Mesothelial cell of epicardium (in vitro differentiated cells): ENCODE measurements at places on chromosomes 7 and 10. TPM values are rescaled to one million over a fixed set of nuclear protein-coding genes. Genes with fewer than 3 reads are reported as not detected.
A peak's percentile ranks its signal among the peaks of the same experiment; 100 is the strongest.

The SLC26A5 gene
- not detected in 3 replicates for total RNA-seq

The GPRIN2 gene
- 19.6 to 20.7 TPM (median 20.3 TPM) in 3 replicates for total RNA-seq

GRCh38 chr7:139341776-139342226 lies 664 bp downstream of the FMC1 start:
- peak overlapping the region; percentile 100 for H3K27ac ChIP-seq
- peaks cover 11% of the 10 kb centered on the region for H3K4me1 ChIP-seq
- peak overlapping the region; percentile 88 for H3K4me3 ChIP-seq
- H3K27me3 ChIP-seq: peaks cover 4% of the 10 kb centered on the region
- DNase-seq: no peak
- H3K36me3 ChIP-seq: peaks cover 8% of the 10 kb centered on the region

DNA sequence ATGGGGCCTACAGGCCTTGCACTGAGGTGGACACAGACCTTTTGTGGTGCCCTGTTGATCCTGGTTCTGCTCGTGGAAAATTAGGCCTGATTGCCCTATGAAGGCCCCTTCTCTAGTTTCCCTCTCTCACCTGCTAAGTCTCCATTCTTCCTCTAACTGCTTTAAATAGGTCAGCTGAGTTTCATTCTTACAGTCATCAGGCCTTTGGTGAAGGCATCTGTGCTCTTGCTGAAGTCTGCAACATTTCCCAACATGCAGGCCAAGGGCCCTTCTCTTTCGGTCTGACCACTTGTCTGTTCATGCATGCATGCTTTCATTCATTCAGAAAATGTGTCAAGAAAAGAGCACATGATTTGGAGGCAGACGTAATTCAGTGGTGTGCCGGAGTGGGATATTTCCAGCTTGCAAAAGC lies 244.0 kb downstream of the BUB3 start:
- no peak overlapping the region for H3K27ac ChIP-seq
- DNase-seq: no peak
- H3K4me3 ChIP-seq: no peak overlapping the region
- no peaks in the 10 kb centered on the region for H3K4me1 ChIP-seq

DNA sequence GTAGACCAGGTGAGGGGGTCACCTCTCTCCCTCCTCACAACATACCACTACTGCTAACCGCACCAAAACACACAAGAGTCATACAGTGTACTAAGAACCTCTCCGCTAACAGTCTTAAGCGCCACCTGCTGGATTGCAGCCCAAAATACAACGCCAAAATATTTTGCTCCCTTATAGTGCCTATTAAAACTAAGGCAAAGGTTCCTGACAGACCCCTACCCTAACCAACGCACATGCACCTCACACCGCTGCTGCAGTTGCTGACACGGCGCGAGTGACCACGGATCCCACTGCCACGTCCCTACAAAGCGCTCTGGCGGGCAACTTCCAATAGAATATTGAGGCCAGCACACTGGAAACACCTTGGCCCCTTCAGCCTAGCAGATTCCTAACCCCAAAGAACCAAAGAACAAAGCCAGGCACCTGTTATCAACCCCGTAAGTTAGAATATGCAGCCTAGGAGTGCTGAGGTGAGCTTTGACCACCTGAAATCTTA lies 563.6 kb upstream of the SEMA3D start:
- no peaks in the 10 kb centered on the region for H3K4me1 ChIP-seq
- H3K27ac ChIP-seq: no peak overlapping the region
- no peak overlapping the region for H3K4me3 ChIP-seq
- no peak for DNase-seq
- peaks cover 21% of the 10 kb centered on the region for H3K36me3 ChIP-seq

GRCh38 chr7:135905355-135905754 lies 71.8 kb downstream of the MTPN start:
- peaks cover 3% of the 10 kb centered on the region for H3K4me1 ChIP-seq
- no peaks in the 10 kb centered on the region for H3K36me3 ChIP-seq
- H3K4me3 ChIP-seq: no peak overlapping the region

- H3K27me3 ChIP-seq: no peaks in the 10 kb centered on the region
- no peak overlapping the region for H3K27ac ChIP-seq
- H3K4me1 ChIP-seq: peaks cover 56% of the 10 kb centered on the region
- no peak overlapping the region for H3K4me3 ChIP-seq
These were observed 13.1 kb downstream of the RPA3 start for GRCh38 chr7:7705318-7705717.

DNA sequence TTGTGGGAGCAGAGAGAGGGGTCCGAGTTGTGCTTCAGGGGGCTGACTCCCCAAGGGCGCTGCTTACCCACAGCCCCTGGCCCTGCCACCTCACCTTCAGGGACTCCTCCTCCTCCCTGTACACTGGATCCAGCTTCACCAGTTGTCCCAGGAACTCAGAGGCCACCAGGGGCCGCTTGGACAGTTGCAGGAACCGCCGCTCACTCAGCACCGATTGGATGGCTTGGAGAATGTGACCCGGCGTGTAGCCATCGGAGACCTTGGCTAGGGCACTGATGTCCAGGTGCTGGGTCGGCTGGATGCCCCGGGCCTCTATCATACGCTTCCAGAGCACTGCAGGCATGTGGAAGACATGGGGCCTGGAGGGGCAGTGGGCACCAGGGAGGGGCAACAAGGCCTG lies 4.5 kb upstream of the ASB10 start:
- peaks cover 34% of the 10 kb centered on the region for H3K27me3 ChIP-seq
- no peak overlapping the region for H3K27ac ChIP-seq
- no peaks in the 10 kb centered on the region for H3K4me1 ChIP-seq
- no peak overlapping the region for H3K4me3 ChIP-seq
- no peaks in the 10 kb centered on the region for H3K36me3 ChIP-seq

GRCh38 chr10:35577926-35578617 lies 27.1 kb upstream of the GJD4 start:
- no peak for DNase-seq
- H3K27ac ChIP-seq: no peak overlapping the region
- no peak overlapping the region for H3K4me3 ChIP-seq
- no peaks in the 10 kb centered on the region for H3K4me1 ChIP-seq
- peaks cover 9% of the 10 kb centered on the region for H3K36me3 ChIP-seq
- H3K27me3 ChIP-seq: peaks cover 2% of the 10 kb centered on the region

- no peaks in the 10 kb centered on the region for H3K27me3 ChIP-seq
- peaks cover 23% of the 10 kb centered on the region for H3K36me3 ChIP-seq
- H3K27ac ChIP-seq: peak overlapping the region; percentile 60
- H3K4me3 ChIP-seq: no peak overlapping the region
- peaks cover 6% of the 10 kb centered on the region for H3K4me1 ChIP-seq
- no peak for DNase-seq
These were observed 74.2 kb downstream of the EZH2 start for GRCh38 chr7:148809856-148810255.

DNA sequence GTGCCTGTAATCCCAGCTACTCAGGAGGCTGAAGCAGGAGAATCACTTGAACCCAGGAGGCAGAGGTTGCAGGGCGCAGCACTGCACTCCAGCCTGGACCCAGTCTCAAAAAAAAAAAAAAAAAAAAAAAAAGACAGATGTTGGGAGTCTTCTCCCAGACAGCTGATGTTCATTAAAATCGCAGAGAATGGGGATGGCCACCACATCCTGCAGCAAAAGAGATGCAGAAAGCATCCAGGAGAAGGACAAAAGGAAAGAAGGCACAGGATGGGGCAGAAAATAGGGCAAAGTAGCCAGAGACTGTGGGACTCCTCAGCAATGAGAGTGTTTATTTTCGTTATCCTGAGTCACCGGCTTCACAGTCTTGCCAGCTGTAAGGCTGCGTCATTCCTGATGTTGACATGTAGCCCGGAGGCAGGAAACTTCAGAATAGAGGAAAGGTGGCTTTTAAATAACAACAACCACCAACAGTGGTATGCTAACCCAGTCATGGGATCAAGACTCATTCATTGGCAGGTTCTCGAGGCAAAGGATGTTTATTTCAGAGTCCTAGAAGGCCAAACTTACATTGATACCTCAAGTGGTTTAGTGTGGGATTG lies 149.5 kb upstream of the SVIL start:
- no peak for DNase-seq
- no peaks in the 10 kb centered on the region for H3K36me3 ChIP-seq
- no peak overlapping the region for H3K27ac ChIP-seq

DNA sequence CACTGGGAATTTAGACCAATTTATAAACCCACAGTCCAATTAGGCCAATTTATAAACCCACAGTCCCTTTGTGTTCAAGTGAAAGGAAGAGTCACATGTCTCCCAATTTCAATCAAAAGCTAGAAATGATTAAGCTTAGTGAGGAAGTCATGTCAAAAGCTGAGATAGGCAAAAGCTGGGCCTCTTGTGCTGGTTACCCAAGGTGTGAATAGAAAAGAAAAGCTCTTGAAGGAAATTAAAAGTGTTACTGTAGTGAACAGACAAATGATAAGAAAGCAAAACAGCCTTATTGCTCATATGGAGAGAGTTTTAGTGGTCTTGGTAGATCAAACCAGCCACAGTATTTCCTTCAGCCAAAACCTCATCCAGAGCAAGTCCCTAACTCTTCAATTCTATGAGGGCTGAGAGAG lies 245.0 kb downstream of the HDAC9 start:
- no peak overlapping the region for H3K27ac ChIP-seq
- no peaks in the 10 kb centered on the region for H3K27me3 ChIP-seq
- no peak for DNase-seq
- H3K36me3 ChIP-seq: peaks cover 6% of the 10 kb centered on the region

DNA sequence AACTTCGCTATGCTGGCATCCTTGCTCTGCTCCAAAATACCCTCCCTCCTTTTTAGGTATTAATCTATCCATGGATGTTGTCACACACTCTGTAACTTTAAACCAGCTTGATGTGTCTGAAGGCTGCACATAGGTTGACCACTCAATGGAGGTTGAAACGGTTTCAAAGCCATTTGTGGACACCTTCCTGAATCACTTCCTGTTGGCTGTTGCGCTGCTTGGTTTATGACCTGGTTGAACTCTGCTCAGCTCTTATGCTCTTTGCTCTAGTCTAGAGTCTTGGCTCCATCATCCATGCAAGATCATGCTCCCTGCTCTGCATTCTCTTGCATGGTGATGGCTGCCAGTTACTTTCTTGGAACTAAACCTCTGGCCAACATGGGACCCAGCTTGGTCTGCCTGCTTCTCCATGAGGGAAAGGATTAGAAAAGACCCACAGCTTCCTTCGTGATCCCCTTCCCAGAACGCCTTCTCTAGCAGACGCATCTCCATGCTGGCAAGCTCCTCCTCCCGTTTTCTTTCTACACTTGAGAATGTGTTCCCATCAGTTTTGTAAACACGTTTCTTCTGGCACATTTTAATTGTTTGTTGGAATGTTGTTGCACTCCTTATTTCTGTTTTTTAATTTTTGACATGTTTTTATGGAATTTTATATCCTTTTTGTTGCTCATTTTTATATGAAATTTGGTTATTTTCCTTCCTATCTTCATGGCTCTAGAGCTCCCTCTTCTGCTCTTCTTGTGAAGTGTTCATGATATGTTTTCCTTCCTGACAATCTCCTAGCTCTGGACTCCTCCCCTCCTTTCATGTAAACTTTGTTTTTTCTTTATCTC lies 149.8 kb downstream of the XPNPEP1 start:
- H3K4me1 ChIP-seq: no peaks in the 10 kb centered on the region
- H3K4me3 ChIP-seq: no peak overlapping the region
- H3K27me3 ChIP-seq: peaks cover 2% of the 10 kb centered on the region
- no peaks in the 10 kb centered on the region for H3K36me3 ChIP-seq

- no peak overlapping the region for H3K27ac ChIP-seq
- H3K27me3 ChIP-seq: no peaks in the 10 kb centered on the region
- DNase-seq: no peak
- peaks cover 27% of the 10 kb centered on the region for H3K4me1 ChIP-seq
- H3K36me3 ChIP-seq: peaks cover 5% of the 10 kb centered on the region
These were observed 522.9 kb downstream of the PARD3 start for GRCh38 chr10:34292194-34292565.

GRCh38 chr7:36408589-36408988 lies 18.9 kb downstream of the ANLN start:
- no peak overlapping the region for H3K4me3 ChIP-seq
- H3K4me1 ChIP-seq: peaks cover 1% of the 10 kb centered on the region
- no peak overlapping the region for H3K27ac ChIP-seq
- no peaks in the 10 kb centered on the region for H3K27me3 ChIP-seq
- DNase-seq: no peak

- H3K4me1 ChIP-seq: no peaks in the 10 kb centered on the region
- no peak overlapping the region for H3K27ac ChIP-seq
- DNase-seq: no peak
- no peaks in the 10 kb centered on the region for H3K36me3 ChIP-seq
- no peaks in the 10 kb centered on the region for H3K27me3 ChIP-seq
These were observed 474.6 kb downstream of the GRM8 start for GRCh38 chr7:126778101-126778500.

- DNase-seq: peak; percentile 31
- no peaks in the 10 kb centered on the region for H3K27me3 ChIP-seq
- H3K4me3 ChIP-seq: no peak overlapping the region
- peak overlapping the region; percentile 50 for H3K27ac ChIP-seq
- peaks cover 11% of the 10 kb centered on the region for H3K4me1 ChIP-seq
- H3K36me3 ChIP-seq: peaks cover under 1% of the 10 kb centered on the region
These were observed 33.2 kb upstream of the MKRN1 start for GRCh38 chr7:140512317-140513000.

DNA sequence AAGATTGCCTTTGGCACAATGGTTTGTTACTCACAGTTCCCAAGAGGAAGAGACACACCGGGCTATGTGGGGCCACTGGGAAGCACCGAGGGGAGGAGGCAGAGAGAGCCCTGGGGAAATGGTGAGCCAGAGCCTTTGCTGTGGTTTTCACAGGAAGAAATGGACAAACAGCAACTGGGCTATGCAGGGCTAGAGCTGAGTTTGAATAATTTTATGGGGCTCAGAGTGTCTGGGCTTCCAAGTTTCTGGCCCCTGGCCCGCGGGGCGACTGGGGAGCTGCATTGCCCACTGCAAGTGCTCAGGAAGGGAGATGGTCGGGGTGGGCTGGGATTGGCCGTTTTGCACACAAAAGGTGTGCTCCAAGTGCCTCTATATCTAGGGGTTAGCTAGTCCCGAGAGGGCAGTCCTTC lies 92.6 kb downstream of the CHST15 start:
- H3K4me3 ChIP-seq: no peak overlapping the region
- H3K27me3 ChIP-seq: no peaks in the 10 kb centered on the region
- no peaks in the 10 kb centered on the region for H3K36me3 ChIP-seq
- H3K27ac ChIP-seq: no peak overlapping the region
- no peak for DNase-seq

DNA sequence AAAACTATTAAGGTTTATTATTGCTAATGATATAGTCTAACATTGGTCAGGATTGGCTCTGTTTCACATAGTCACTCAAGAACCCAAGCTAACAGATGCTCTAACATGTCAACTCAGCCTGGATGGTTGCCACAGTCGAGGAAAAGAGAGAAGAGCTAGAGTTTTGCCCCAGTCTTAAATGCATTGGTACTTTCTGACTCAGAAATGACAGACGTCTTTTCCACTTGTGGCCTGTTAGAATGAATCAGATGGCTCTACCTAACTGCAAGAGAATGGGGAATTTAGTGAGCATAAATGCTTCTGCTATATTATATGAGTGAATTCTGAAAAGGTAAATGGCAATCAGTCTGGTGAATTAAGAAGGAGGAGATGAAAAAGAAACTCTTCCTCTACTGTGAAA lies 13.9 kb downstream of the HECTD2 start:
- DNase-seq: no peak
- no peaks in the 10 kb centered on the region for H3K4me1 ChIP-seq
- H3K27ac ChIP-seq: no peak overlapping the region
- no peaks in the 10 kb centered on the region for H3K27me3 ChIP-seq
- H3K4me3 ChIP-seq: no peak overlapping the region
- H3K36me3 ChIP-seq: peaks cover 12% of the 10 kb centered on the region

- no peak overlapping the region for H3K27ac ChIP-seq
- H3K4me1 ChIP-seq: peaks cover 18% of the 10 kb centered on the region
- no peak overlapping the region for H3K4me3 ChIP-seq
These were observed 73.8 kb downstream of the ZNF277 start for GRCh38 chr7:112280267-112280666.
